ENCODE measurements at places on chromosomes 13 and 19. TPM values are rescaled to one million over a fixed set of nuclear protein-coding genes. Genes with fewer than 3 reads are reported as not detected.

DNA sequence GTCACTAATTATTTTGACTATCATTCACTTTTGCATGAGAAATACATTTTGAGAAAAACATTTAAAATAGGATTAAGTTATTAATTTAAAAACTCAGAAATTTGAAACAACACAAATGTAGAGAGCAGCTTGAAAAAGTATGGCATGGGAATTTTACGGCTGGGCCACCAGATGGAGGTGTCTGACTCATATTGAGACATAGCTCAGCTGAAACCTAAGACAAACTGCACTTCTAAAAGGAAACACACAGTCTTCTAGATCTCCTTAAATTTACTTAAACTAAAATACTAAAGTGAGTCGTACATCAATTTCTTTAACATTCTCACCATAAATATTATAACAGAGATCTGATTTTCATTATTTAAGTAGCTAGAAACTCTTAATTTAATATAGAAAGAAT is 41.9 kb upstream of the POSTN start:
- H3K4me1 ChIP-seq, result no peaks in the 10 kb centered on the region
- no peaks in the 10 kb centered on the region for H3K36me3 ChIP-seq
- no peak overlapping the region for H3K4me3 ChIP-seq
- DNase-seq, result no peak
- no peak overlapping the region for H3K27ac ChIP-seq
- no peaks in the 10 kb centered on the region for H3K27me3 ChIP-seq

The FAM216B gene
- total RNA-seq, result not detected

DNA sequence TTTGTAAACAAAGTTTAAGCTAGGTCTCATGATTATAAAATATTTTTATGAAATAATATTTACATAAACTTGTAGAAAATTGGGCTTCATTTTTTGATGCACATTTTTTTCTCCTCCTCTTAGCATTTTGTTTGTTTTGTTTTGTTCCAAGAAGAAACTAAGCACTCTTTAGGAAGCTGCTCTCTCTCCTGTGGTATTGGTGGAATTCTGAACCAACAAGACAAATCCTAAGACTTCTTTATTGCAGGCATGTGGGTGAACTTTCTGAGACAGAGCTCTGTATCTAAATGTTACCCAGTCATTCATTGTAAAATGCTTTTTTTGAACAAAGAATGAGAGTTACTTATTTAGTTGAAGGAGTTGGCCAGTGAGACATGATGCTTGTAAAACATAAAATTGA is 39.3 kb downstream of the LMO7 start:
- no peak for DNase-seq
- no peaks in the 10 kb centered on the region for H3K4me1 ChIP-seq

DNA sequence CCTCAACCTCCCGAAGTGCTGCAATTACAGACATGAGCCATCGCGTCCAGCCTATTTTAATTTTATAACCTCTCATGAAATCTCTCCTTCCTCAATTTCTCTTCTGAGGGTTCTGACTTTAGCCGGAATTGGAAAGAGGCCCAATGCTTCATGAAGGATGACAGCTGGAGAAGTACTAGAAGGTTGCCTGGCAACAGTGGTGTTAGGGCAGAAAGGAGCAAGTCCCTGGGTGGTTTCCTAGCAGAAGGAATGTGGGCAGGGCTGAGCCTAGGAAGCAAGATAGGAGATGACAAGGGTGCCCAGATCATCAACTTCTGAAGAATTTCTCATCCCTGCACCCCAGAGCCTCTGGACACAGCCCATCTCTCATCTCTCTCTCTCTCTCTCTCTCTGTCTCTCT is 25.8 kb downstream of the CACNG6 start:
- DNase-seq, result no peak
- H3K36me3 ChIP-seq, result no peaks in the 10 kb centered on the region
- H3K27ac ChIP-seq, result no peak overlapping the region

DNA sequence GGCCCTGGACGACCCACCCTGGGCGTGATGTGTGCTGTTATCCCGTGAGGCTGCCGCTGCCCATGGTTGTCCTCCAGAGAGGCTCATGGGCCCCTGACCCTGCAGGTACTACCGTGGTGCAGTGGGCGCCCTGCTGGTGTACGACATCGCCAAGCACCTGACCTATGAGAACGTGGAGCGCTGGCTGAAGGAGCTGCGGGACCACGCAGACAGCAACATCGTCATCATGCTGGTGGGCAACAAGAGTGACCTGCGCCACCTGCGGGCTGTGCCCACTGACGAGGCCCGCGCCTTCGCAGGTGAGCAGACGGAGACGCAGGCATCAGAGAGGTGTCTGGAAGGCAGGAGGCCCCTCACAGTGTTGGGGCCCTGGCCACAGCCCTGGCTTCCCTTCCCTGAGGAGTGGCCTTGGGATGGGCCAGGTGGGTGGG is 11.1 kb upstream of the MARCHF2 start:
- no peak overlapping the region for H3K4me3 ChIP-seq
- no peaks in the 10 kb centered on the region for H3K27me3 ChIP-seq
- H3K27ac ChIP-seq, result no peak overlapping the region
- DNase-seq, result no peak
- H3K4me1 ChIP-seq, result no peaks in the 10 kb centered on the region
